ENCODE measurements at places on chromosomes 2 and 18.

GRCh38 chr2:168722592-168722991 lies 79.8 kb upstream of the NOSTRIN start:
- DNase-seq, result no peak

DNA sequence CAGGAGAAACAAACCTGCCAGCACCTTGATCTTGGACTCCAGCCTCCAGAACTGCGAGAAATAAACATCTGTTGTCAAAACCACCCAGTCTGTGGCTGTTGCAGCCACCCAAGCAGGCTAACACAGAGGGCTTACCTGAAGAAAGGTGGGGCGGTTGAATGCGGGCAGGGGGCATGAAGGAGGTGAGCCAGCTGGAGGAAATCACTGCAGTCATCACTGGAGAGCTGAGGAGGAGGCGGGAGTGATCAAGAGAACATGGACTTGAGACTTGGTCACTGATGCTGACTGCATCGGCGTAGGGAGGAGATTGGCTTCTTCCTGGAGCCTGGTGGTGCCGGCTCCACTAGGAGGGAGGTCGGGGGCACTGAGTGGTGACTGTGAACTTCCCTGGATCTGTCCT lies 14.6 kb upstream of the ARMC9 start:
- DNase-seq, result no peak

DNA sequence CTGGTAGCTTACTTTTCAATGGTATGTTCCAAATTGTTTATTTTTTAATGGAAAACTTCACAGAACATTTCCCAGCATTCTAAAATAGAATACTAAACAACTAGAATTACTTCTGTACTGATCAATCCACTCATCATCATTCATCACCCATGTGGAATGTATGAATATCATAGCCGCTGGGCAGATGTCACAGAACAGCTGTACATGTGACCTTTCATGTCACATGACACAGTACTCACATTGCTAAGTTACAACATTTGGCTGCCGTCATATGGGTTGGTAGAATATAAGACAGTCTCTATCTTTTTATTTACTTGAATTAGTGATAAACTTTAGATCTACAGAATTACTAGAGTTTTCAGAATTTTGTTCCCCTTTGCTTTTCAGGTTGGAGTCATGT lies 387.6 kb downstream of the ZEB2 start:
- no peak for DNase-seq

GRCh38 chr2:5921081-5921642 lies 229.0 kb downstream of the SOX11 start:
- no peak for DNase-seq

Measured in NCI-H524 (cell line).